ENCODE measurements at places on chromosomes 1 and 21. TPM values are rescaled to one million over a fixed set of nuclear protein-coding genes. Genes with fewer than 3 reads are reported as not detected.

SPATA46 gene
- not detected for total RNA-seq

TCHHL1 gene
- total RNA-seq: not detected

TSPAN2 gene
- not detected for total RNA-seq

C1orf116 gene
- total RNA-seq: 1.1 TPM

NAV1 gene
- 0.01 TPM for total RNA-seq

IFT25 gene
- 52.8 TPM for total RNA-seq

FAM131C gene
- total RNA-seq: not detected

HRNR gene
- total RNA-seq: not detected

LCE2B gene
- total RNA-seq: not detected

LRRC38 gene
- total RNA-seq: not detected

AK5 gene
- total RNA-seq: not detected

LCE3E gene
- total RNA-seq: not detected

FAM151A gene
- total RNA-seq: 1.5 TPM

IFNAR2 gene
- total RNA-seq: 5.1 TPM

FAM72B gene
- total RNA-seq: 7.6 TPM

BSND gene
- not detected for total RNA-seq

STRIP1 gene
- total RNA-seq: 16.3 TPM

IL10 gene
- total RNA-seq: not detected

SLC25A34 gene
- total RNA-seq: not detected

OPRD1 gene
- total RNA-seq: not detected

HTR6 gene
- total RNA-seq: not detected

CRYBG2 gene
- 1.3 TPM for total RNA-seq

FCER1G gene
- total RNA-seq: 1.3 TPM

SPRR2B gene
- total RNA-seq: not detected

PLA2G2A gene
- 0.35 TPM for total RNA-seq

FMO4 gene
- 0.36 TPM for total RNA-seq

SWT1 gene
- total RNA-seq: 2.5 TPM

RAB13 gene
- total RNA-seq: 24.7 TPM

MAN1C1 gene
- 0.15 TPM for total RNA-seq

CHI3L2 gene
- total RNA-seq: 1.9 TPM

CFHR5 gene
- total RNA-seq: not detected

BTBD8 gene
- total RNA-seq: 1.8 TPM

ZYG11B gene
- total RNA-seq: 28.1 TPM

ETV3 gene
- total RNA-seq: 5.8 TPM

FAM72D gene
- 3.7 TPM for total RNA-seq

SPRR2A gene
- total RNA-seq: not detected

RHOU gene
- total RNA-seq: 18.5 TPM

SPATA17 gene
- 1.6 TPM for total RNA-seq

WNT2B gene
- total RNA-seq: 0.11 TPM

SPATA45 gene
- total RNA-seq: 0.86 TPM

B3GALT5 gene
- 0.02 TPM for total RNA-seq

RIMS3 gene
- 5.4 TPM for total RNA-seq

ZBTB8B gene
- total RNA-seq: 0.01 TPM

OR10R2 gene
- total RNA-seq: not detected

RGS13 gene
- not detected for total RNA-seq

DNALI1 gene
- 0.42 TPM for total RNA-seq

CFHR4 gene
- total RNA-seq: not detected
